NCI-H1092 treated with DMSO at 0.1 percent for 48 hours (cell line): ENCODE measurements at places on chromosomes 1 and 21.

DNA sequence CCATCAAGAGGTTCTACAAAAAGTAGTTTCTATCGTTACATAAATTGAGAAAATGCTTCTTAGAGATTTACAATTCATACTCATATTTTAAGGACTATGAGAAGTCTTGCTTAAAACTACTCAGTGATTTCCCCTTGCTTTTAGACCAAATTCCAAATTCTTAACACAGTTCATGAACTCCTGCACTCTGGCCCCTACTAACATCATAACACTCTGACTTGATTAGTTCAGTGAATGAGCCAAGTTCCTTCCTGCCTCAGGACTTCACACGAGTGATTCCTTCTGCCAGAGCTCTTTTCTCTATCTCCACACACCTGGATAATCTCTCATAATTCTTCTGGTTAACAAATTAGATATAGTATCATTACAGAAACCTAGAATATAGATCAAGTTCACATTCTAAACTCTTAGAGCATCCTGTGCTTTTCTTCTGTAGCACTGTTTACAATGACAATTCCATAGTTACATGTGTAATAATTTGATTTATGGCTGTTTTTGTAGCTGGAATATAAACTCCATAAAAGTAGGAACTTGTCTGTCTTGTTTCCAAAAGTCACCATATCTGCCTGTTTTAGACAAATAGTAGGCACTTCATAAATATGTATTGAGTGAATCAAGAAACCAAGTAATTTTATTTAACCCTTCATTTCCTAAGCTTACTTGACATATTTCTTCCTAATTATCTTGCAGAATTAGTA, 59.9 kb downstream of the NUF2 start:
- no peak for DNase-seq

- DNase-seq, result peak; percentile 76
Measured at GRCh38 chr1:114716304-114717170, at the start of gene NRAS. NRAS (minus strand) TSS chr1:114716771; CDS start chr1:114716160, 611 bp downstream.

DNA sequence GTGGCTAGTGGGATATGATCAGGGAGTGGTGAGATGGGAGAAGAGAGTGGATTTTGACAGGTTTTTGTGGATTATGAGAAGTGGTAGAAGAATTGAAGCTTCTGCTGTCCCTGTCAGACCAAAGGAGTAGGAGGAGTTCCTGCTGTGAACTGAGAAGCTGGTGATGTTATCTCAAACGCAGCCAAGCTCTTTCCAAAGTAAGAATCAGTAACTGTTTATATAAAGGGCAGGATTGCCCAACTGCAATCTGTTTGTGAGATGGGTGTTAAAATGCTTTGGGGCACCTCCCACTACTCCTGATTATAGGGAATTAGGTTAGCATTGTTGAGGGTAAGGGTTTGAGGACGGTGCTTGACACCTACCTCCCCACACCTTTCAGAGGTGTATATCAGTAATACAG, 60.5 kb upstream of the USP25 start:
- no peak for DNase-seq

DNA sequence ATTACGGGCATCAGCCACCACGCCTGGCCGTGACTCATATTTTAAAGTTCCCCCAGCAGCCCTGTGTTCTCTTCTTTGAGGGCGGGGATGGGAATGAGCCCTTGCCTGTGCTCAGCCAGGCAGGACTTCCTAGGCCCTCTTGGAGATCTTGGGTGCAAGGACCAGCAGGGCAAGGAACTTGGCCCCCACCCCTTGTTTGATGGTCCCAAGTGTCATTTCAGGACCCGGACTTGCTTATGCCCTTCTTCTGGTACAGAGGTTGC, 9.3 kb downstream of the RASSF5 start:
- DNase-seq, result no peak

DNA sequence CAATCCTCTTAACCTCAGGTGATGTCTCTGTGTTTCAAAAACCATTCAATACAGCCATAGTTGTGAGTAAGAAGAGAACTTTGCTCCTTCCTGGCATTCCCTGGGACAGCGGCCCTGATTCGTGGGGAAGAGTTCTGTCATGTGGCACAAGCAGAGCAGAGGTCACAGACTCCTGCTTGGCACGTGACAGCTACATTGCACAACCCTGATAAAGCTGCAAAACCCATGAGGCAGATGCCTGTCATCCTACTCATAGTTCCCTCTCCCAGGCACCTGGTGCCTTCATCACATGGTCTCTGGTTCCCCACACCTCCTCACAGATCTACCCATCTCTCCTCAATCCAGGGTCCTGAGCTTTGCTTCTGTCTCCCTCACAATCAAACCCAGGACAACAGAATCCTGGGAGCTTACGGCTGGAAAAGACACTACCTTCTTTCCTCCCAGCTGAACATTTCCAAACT, 70.8 kb downstream of the PLPP3 start:
- no peak for DNase-seq
